ENCODE measurements at places on chromosomes 1 and 21.

DNA sequence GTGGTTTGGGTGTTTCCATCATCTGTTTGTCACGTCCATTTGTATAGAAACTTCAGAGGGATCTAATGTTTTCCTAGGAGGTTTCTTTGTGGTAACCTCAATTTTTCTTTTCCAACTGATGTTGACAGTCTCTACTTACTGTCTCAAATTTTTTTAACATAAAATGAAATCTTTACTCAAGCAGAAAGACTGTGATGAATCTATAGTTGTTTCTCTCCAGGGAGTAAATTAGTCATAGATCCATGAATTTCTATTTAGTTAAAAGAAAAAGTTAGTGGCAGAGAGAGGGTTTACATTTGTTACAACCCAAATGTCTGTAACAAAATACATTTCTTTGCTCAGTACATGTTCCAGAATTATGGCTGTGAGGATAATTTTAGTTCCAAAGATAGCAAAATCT is 161.6 kb downstream of the DISP1 start:
- no peak for DNase-seq

DNA sequence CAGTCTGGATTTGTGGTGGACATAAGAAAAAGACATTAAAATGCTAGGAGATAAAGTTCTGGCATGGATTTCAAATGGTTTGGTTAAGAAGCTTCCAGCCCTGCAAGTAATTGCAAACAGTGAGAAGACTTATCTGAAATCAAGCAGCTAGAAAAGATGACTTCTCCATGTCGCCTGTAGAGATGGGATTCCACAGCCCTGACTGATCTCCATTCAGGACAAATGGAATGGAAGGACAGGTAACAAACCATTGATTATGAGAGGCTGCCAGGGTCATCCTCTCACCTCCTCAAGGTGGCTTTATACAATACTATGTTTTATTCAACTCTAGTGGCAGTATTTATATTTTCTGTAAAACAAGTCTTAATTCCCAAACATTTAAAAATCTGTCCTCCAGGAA is 237.9 kb downstream of the HLX start:
- no peak for DNase-seq

- no peak for DNase-seq
These were observed 8.3 kb upstream of the EPB41 start for GRCh38 chr1:28905921-28906666.

DNA sequence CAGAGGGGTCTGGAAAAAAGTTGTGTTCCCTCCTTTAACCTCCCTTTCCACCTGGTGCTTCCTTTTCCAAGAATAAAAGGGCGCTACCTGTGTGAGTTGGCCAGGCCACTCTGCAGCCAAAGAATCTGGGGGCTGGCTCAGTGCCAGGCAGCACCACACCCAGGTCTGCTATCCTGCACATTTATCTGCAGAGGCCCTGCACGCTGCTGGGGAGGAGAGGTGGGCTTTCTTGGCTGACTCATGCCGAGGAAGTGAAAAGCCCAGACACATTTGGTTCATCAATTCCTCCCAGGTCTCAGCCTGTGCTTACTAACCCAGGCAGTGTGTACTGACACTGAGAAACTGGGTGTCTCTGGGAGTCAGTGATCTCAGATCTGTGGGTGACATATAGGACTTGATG is 79.8 kb upstream of the F3 start:
- DNase-seq, result no peak

DNA sequence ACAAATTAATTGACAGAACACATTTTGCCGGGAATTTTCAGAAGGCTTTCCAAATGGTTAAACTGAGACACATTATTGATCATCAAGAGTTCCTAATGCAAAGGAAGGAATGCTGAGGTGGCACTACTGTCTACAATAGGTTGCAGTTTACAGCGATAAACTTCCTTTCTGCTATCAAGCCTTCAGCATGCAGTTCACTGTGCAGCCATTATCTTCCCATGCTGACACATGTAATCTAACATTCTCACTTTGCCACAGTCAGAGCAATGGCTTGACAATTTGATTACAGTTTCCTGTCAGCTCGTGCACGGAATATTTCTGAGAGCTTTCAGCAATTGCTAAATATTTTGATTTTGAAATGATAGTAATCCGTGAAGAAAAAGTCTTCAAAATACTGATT is 166.9 kb upstream of the PRMT6 start:
- DNase-seq, result no peak

GRCh38 chr1:151069103-151069486 is 1.5 kb upstream of the GABPB2 start:
- no peak for DNase-seq

DNA sequence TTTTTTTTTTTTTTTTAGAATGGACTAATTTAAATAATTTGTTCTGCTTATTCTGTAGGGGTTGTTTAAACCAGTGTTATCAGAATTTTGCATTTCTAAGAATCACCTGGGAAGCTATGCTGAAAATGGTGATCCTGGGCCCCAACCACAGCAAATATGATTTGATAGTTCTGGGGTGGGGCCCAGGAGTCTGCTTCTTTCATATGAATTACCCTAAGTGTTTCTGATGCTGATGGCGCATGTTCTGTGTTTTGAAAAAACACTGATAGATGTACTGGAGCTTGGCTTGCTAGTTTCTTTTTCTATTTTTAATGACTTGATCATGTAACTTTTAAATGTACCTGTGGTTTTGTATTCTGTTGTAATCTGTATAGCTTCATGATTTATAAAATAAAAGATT is 89.3 kb downstream of the CDC14A start:
- DNase-seq, result no peak

DNA sequence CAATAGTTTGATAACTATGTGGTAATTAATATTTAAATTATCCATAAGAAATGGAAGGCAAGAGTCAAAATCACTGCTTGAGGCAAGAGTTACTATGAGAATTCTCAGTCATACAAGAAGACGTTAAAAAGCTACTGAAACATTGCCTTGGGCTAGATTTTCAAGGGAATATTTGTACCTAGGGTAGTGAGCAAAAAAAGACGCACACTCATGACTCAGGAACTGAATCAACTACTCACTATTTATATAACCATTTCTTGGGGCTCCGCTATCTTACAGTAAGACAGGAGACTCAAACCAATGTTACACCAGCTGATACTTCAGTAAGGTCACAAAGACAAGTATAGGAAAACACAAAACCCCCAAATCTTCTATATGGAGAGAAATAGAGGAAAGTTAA is 151.5 kb upstream of the RNPC3 start:
- DNase-seq, result no peak

GRCh38 chr1:151166505-151166956 is 587 bp downstream of the SCNM1 start:
- DNase-seq, result no peak

DNA sequence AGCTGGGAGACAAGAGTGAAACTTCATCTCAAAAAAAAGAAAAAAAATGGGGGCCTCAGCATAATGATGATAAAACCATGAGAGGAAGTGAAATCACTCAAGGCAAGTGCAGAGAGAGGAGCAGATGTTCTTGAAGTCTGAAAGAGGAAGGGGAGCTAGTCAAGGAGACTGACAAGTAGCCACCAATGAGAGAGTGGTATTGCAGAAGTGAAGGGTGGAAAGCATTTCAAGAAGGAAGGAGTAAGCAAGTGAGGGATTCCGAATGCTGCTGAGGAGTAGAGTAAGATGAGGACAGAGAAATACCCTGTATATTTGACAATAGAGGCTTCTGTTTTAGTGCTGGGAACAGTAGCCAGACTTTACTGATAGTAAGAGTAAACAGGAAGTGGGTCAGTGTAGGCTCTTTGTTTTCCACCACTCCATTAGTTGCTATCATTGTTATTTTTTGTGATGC is 2.9 kb downstream of the TATDN3 start:
- no peak for DNase-seq

DNA sequence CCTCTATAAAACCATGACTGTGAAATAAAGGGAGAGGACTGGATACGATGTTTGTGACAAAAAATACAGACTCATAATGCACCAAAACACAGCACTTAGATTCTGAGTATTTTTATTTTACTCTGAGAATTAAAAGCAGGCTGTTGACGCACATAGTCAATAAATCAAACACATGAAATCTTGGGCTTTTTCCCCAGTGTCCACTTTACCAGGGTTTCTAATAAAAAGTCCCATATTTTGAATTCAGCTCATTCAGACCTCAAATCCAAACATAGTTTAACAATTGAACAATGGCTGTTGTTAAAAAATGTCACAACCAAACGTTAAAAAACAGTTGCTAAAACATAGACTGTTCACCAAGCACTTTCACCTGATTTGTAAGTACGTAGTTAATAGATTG is 553.4 kb downstream of the LTN1 start:
- DNase-seq, result no peak

Measured in stimulated activated CD4-positive, alpha-beta T cell treated with anti-CD3 and anti-CD28 coated beads, TNF-alpha, amount 100 ng/mL, for 4 hours (primary cell).